Stimulated activated CD4-positive, alpha-beta T cell treated with anti-CD3 and anti-CD28 coated beads, TNF-alpha, amount 100 ng/mL, for 4 hours (primary cell): ENCODE measurements at places on chromosomes 7 and 10.

- DNase-seq = no peak
Observed at GRCh38 chr7:139673762-139674161, 104.0 kb downstream of the HIPK2 start.

- DNase-seq = no peak
Observed at GRCh38 chr7:101226721-101227120, 8.8 kb downstream of the ZNHIT1 start.

DNA sequence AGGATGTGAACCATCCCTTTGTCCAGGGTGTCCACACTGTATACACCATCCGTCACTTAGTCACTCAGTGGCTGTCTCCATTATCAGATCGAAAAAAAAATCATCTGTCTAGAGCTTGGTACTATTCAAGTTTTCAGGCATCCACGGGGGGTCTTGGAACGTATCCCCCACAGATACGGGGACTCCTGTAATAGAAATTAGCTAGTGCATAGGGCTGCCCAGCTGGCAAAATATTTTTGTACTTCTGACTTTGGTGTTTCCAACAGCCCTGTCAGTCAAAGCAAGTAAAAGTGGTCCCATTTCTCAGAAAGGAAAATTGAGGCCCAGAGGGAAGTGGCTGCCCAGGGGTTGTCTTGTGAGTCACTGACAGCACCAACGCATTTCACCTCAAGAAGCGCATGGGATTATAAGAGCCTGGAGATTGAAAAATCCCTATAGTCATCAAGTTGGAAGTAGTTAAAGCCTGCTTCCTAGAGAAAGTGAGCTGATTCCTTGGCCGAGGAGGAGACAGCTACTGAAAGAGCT, 52.1 kb upstream of the SLC29A3 start:
- DNase-seq = no peak

DNA sequence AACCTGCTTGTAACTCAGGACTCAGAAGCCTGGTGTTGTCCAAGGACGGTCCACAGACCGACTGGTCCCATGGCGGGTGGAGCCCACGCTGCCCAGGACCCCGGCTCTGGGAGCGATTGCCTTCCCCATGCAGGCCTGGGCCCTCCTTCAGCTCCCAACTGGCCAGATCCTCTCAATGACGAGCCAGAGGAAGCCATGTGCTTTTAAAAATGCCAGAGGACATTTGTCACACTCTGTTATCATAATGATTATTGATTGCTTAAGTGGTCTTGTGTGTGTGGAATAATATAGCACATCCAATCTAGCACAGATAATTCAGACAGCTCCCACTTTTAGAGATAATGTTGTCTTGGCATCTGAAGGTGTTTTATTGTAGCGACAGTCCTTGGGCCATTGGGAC, 22.6 kb upstream of the OGDHL start:
- DNase-seq = no peak

- no peak for DNase-seq
Observed at GRCh38 chr7:100687751-100688300, 6.2 kb downstream of the GIGYF1 start.

GRCh38 chr7:24290004-24290641, 6.1 kb downstream of the NPY start:
- no peak for DNase-seq
